ENCODE measurements at places on chromosomes 7 and 10.

DNA sequence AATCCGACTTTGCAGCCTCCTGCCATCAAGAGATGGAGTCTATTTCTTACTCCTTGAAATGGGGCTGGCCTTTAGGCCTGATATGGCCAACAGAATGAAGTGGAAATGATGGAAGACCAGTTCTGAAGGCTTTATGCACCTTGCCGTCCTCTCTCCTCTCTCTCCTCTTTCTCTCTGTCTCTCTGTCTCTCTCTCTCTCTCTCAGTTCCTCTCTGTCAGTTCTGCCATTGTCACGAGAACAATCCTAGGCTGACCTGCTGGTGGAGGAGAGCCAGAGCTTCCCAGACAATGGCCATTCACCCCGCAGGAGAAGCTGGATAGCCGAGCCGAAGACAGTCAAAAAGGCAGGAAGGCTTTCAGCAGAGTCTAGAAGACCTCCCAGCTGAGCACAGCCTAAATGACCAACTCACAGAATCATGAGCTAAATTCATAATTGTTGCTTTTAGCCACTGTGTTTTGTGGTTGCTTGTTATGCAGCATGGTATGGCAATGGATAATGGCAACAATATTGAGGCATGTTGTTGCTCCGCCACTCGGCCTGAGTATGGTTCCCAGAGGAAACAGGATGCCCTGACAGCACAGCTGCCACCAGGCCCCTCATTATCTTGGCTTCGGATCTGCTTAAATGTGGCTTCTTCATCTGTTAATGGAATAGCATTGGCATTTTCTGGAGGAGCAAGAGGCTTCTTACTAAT is 35.5 kb downstream of the FRMPD2 start:
- no peak for DNase-seq

DNA sequence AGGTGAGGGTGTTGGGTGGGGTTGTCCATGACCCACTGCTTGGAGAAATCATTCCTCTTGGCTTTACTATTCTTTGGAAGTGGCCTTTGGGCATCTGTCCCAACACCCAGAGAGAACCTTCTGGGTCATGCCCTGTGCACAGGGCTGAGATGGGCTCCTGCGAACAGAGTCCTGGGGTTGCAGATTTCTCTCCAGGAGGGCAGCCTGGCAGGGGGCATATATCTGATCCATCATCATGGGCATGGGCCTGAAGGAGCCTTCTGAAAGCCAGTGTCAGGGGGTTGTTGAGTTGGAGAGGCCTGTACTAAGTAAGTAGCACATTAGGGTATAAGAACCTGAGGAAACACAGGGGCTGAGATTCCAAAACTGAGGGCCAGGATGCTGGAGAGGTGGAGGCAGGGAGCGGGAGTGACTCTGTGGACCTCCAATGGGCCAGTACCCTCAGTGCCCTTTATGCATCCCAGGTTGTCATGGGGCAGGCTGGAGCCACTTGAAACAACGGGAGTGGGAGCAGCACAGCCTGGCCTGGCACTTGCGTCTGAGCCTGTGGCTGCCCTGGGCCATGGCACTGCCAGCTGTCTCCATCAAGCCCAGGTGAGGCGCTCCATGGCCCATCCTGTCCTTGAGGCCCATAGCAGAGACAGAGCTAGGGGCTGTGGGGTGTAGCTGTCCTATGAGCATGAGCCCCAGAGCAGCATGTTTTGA is 203.7 kb downstream of the GRID1 start:
- no peak for DNase-seq

GRCh38 chr7:118898284-118898683 is 673.8 kb downstream of the ANKRD7 start:
- DNase-seq = no peak

DNA sequence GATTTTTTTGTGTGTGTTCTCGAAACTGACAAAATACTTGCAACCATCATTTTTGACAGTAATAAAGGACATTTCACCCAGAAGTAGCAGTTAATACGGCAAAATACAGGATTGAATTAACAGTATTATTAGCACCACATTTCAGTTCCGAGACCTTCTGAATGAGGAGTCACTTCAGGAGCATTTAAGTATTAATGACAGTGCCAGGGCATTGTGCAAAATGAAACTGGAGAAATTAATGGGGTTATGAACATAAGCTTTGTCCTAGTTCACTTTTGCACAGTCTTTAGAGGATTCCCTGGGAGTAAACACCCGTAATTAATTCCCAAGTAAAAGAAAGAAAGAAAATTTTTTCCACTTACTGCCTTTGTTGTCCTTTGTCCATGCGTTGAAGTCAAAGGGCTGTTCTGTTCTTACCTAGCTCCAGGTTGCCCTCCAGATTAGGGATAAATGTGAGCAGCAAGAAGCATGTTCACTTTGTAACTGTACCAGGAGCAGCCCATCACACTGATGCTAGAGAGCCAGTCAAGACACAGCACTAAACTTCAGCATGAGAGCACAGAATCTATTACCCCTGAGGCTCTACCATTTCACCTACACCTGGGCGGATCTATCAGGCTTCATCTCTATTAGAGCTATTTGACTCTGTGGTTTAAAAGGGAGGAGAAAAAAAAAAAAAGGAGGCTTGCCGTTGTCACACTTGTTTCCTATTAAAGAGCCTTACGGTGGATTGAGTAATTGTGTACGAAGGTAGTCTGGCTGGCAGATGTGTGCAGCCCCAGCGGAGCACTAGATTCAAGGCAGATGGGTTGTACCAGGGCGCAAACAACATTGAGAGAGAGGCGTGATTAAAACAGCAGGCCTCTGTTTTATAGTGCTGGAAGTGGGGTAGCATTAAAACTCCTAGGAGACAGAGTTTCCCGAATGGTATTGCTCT is 297.8 kb upstream of the SEMA3A start:
- DNase-seq = no peak

- no peak for DNase-seq
Observed at GRCh38 chr7:45915606-45916005, 5.5 kb downstream of the IGFBP3 start.

- peak; percentile 96 for DNase-seq
Observed at GRCh38 chr10:87635498-87636312, 24.0 kb upstream of the PAPSS2 start.

GRCh38 chr10:2173327-2173726 is 436.0 kb upstream of the ADARB2 start:
- no peak for DNase-seq

DNA sequence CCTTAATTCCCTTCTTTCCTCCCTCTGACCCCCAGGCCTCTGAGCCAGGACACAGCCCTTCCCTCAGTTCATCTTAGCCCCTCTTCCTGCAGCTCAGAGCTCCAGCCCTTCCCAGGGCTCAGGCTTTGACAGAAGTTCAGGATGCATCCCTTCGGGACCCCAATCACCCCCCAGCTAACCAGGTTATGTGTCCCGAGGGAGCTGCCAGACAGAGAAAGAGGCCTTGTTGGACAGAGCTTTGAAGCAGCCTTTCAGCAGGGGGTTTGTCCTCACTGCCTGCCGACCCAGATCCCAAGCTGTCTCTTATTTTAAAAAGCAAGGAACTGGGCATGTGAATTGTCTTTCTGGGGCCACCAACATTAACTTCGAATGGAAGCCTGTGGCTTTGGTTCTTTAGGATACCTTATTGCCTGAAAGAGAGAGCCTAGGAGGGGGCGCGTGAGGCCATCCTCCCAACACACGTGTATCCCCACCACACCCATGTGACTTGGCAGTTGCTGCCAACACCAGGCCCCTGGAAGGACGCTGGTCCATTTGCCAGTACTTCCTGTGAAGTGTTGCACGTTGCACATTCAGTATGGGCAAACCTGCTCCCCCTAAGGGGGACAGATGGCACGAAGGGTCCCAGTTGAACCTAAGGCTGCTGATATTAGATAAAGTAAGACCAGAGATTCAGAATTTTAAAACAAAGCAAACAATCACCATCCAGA is 858 bp downstream of the CCDC136 start:
- DNase-seq = no peak

DNA sequence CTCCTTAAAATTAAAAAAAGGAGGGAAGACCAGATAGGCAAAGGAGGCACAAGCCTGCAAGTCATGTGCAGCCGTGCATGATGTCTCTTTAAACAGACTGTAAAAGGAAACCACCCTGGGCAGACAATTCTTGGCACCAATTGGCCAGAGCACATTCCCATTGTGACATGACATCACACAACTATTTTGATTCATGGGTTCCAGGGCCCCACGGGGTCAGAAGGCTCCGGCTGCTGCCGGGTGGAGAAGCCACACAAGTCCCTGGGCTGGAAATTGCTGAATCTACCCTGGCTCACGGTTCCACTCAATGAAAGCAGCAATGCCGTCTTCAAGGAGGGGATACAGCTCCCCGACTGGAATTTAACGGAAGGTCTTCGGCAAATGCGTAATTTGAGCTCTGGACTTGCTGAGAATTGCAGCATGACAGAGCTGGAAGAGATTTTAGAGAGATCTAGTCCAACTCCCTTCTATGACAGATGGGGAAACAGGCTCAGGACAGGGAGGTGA is 140.5 kb downstream of the PRKAG2 start:
- peak; percentile 90 for DNase-seq

DNA sequence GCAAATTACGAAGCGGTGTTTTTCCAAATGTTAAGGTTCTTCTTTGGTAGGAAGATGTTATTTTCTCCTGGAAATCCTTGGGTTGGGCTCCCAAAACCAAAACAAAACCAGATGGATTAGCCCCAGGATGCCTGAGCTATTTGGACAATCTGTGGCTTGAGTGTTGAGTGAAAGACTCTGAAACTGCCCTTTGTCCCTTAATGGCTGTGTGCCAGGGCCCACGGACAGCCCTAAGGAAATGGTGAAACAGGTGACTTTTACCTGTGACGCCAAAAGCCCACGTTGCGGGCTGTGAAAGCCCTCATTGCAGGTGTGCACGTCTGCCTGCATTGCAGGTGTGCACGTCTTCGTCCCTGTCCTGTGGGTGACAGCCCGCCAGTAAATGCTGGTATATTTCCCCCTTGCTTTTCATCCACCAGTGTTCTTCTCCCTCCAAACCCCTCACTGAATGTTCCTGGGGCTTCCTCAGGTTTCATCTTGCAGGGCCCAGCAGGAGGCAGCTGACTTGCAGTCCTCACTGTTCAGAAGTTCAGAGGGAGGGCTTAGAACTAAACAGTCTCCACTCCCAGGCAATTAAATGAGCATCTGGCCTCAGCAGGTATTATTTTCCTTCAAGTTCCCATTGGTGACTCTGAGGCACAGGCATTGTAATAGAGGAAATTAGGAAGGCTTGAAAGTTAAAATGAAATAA is 10.7 kb downstream of the PFKP start:
- DNase-seq = peak; percentile 59

GRCh38 chr10:35056133-35056532 is 34.0 kb downstream of the CUL2 start:
- no peak for DNase-seq
